ENCODE measurements at places on chromosomes 4 and X. TPM values are rescaled to one million over a fixed set of nuclear protein-coding genes. Genes with fewer than 3 reads are reported as not detected.
A peak's percentile ranks its signal among the peaks of the same experiment; 100 is the strongest.

GRCh38 chr4:164755432-164755831 lies 1.5 kb downstream of the SMIM31 start:
- no peak overlapping the region for H3K27ac ChIP-seq
- H3K4me3 ChIP-seq: no peak overlapping the region
- no peaks in the 10 kb centered on the region for H3K36me3 ChIP-seq
- no peak for DNase-seq

- peak overlapping the region; percentile 17 for H3K4me3 ChIP-seq
- peaks cover 20% of the 10 kb centered on the region for H3K4me1 ChIP-seq
- no peak overlapping the region for H3K27ac ChIP-seq
- DNase-seq: no peak
- no peaks in the 10 kb centered on the region for H3K36me3 ChIP-seq
Observed at GRCh38 chr4:121711263-121712000, 14.7 kb upstream of the ANXA5 start.

DNA sequence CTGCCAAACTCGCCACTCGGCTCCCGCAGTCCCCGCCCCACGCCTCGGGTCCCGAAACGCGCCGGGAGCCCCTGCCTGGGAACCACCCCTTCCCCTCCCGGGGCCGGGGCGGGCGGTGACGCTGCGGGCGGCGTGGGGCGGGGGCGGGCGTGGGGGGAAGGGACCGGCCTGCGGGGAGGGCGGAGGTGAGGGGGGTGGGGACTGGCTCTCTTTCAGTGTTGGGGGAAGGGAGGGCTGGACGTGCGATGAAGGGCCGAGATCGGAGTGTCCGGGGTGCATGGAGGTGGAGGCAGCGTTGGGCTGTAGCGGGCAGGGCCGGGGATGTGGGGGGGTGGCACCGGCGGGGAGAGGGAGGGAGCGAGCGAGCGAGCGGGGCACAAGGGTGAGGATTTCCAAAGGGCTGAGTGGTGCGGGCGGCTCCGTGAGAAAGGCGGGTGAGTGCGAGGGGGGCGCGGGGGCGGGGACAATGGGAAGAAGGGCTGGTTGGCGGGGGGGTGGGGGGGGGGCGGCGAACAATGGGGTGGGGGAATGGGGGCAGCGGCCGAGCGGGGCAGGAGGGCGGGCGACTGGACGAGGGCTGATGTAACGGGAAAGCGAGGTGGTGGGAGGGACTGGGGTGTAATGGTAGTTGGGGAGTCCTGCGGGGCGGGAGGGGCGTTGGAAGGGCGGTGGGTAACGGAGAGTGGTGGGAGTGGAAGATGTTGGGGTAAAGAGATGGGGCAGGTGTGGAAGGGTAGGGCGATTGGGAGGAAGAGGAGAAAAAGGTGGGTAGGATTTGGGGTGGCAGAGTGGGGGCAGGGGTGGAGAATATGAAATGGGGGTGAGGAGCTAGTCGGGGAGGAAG lies 578 bp downstream of the DCUN1D4 start:
- no peaks in the 10 kb centered on the region for H3K27me3 ChIP-seq
- H3K36me3 ChIP-seq: peaks cover 2% of the 10 kb centered on the region
- peaks cover 10% of the 10 kb centered on the region for H3K4me1 ChIP-seq
- H3K4me3 ChIP-seq: peak overlapping the region; percentile 95
- DNase-seq: no peak

TEX13C gene
- total RNA-seq: not detected

DNA sequence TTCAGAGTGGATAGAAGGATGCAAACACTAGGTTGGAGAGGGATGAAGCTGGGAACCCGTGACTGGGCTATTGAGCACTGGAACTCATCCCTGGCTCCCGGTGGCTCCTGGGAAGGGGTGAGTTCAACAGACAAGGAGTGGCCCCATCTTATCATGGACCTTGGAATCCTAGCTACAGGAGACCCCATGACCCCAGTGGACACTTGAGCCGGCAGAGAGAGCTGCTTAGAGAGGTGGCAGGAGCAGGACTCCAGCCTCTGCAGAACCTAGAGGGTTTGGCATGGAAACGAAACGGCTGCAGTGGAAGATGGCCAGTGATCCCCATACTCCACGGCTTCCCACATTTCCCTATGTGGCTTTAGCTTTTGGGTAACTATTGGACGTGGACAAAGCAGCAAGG lies 205.8 kb upstream of the SPANXN1 start:
- no peak for DNase-seq
- H3K4me3 ChIP-seq: no peak overlapping the region
- no peak overlapping the region for H3K27ac ChIP-seq
- no peaks in the 10 kb centered on the region for H3K36me3 ChIP-seq

Measured in activated naive CD8-positive, alpha-beta T cell treated with anti-CD3 and anti-CD28 coated beads, Interleukin-2, amount 10 ng/mL, durations not matched to agents 7 days and 5 days (primary cell).